ENCODE measurements at places on chromosomes 3 and 15.

DNA sequence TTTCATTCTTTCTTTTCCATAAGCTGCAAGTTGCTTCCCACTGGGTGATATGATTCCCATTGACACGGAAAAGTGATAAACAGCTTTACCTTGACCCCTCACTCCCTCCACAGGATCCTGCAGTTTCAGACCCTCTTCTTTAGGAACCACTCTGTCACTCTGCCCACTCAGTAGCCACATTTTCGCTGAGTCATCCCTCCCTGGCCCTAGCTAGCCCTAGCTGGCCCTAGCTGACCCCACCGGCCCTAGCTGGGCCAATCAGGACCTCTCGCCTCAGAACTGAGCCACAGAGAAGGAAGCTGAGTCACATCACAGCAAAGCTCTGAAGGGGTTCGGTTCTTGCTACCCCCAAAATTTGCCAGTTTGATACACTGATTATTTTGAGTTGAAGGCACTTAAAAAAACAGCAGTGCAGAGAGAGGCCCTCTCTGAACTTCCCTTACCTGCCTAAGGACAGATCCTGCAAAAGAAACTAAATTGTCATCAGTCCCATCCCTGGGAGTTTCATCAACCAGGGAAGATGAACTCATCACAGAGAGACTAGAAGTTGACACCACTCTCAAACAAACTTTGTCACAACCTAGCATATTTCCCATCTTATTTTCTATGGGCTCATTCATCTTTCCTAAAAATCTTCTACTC is 233.5 kb upstream of the PROK2 start:
- no peak for DNase-seq

DNA sequence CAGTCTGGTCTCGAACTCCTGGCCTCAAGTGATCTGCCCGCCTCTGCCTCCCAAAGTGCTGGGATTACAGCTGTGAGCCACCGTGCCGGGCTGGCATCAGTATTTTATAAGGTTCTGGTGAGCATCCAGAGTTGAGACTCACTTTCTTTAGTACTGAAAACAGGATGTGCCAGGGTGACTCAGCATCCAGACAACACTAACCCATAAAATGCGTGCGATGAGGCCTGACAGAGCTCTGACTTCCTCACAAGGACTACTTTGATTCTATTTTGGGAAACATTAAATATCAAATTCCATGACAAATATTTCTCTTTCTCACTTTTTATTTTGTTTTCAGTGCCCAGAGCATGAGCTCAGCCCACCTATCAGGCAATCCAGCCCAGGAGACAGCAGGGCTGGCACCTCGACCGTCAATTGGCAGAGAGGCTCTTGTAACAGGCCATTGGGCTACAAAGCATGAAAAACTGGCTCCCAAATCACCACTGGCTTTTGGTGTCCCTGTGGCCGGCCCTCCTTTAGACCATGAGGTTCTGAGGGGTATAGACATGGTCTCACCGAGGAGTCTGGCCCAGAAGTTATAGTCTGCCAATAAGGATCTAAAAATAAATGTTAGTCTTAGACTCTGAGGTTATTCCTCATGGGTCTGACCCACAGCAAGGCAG is 75.0 kb downstream of the FEM1B start:
- DNase-seq: peak; percentile 93

GRCh38 chr15:82030176-82030575 is 15.6 kb downstream of the MEX3B start:
- no peak for DNase-seq

GRCh38 chr3:149363053-149363452 is 14.4 kb downstream of the TM4SF1 start:
- no peak for DNase-seq

DNA sequence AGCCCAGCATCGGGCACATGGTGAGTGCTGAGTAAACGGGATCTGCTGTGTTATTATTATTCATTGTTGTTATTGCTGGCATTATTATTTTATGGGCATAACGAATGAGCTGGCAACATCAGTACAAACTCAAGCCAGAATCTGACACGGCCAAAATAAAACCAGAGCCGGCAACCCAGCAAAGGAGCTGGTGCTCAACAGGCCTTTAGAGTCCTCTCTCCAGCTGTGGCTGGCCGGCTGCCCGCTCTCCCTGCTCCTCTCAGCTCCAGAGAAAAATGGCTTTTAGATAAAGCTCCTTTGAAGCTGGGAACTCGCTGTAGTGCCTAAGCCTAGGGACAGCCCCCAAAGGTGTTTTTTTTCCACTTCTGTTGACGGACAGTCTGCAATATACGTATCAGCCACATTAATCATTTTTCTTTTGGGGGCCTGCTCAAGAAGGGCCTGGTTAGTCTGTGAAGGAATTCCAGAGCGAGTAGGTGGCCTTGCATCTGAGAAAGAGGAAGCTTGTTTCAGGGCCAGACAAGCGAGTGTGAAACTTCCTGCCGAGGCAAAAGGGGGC is 193.9 kb upstream of the UBE2E1 start:
- no peak for DNase-seq

- no peak for DNase-seq
Measured at GRCh38 chr3:119257654-119258410, 17.2 kb upstream of the B4GALT4 start.

- DNase-seq: no peak
Measured at GRCh38 chr15:58327958-58328357, 103.8 kb upstream of the LIPC start.

GRCh38 chr3:119206611-119207511 is 33.5 kb downstream of the UPK1B start:
- DNase-seq: peak; percentile 35

- DNase-seq: no peak
Measured at GRCh38 chr3:133901083-133901482, 5.4 kb upstream of the RAB6B start.

DNA sequence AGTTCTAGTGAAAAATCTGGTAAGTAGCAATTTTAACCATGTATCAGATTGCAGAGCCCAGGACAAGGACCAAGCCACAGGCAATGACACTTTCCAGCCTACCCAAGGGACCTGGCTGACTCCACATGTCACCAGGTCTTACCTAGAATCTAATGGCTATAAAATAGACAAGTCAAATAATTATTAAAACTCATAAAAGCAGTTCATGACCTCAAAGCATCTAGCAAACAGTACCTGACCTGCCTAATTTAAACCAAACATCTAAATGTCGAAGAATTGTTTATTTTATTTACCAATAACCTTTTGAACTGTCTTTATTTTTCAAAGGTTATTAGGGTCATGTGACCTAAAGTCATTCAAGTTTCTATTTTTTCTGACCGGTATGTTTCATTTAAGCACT is 35.6 kb upstream of the MKRN3 start:
- no peak for DNase-seq

GRCh38 chr3:187914231-187914630 is 169.0 kb upstream of the BCL6 start:
- no peak for DNase-seq

DNA sequence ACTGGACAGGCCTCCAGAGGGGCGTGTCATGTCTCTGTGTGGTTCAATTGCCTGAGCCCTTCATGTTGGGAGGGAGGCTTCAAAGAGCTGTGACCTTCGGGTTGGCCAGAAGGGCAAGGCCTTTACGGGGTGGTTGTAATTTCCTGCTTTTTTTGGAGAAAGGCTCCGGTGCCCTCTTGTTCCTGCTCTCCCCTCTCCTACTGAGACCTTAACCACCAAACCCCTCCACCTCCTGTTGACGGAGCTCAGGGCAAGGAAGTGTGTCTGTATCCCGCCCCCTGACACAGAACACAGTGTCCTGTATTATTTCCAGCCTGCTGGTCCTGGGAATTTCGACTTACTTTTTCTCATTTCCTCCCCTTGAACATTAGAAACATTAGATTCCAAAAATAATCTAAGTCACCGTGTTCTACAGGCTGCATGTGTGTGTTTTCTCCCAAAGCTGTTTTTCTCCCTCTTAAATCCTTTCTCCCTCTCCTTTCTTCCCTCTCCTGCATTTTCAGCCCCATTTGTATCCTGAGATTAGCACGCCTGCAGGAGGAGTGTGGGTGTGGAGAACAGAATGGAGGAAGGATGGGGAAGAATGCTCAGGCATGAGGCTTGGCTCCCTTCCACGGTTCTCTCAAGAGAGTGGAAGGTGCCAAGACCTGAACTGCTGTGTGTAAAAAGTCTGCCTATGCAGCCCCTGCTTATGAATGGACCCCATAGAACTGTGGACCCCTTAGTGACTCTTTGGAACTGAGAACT is 285.4 kb upstream of the ROPN1 start:
- no peak for DNase-seq

DNA sequence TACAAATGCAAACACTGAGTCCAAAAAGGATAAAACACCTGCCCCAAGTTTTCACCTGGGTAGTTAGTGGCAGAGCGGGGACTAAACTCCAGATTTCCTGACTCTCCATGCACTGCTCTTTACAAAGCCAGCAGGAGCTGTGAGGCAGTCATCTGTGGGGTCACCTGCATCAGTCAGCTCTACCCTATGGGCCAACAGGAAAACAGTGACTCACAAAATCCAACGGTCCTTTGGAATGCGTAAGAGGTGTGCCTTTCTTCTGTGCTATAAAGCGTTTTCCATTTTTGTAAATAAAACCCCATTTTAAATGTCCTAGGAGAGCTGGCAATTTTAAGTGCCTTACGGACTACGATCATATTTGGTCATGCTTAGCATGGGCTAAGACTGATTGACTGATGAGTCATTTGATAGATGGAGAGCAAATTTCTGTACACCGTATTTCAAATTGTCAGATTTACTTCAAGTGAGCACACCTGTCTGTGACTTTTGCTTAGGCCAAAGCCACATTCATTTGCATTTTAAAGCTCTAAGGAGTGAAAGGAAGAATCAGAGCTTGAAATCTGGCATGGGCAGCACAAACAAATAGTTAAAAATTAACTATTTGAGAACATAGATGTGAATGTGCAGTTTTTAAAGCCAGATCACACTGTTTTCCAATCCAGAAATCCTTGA is 4.4 kb upstream of the COL8A1 start:
- DNase-seq: peak; percentile 39

GRCh38 chr3:195746346-195746745 is 25.6 kb downstream of the MUC20 start:
- no peak for DNase-seq

- peak; percentile 49 for DNase-seq
Measured at GRCh38 chr3:172606021-172606420, 82.8 kb upstream of the TNFSF10 start.

GRCh38 chr3:13504161-13504831 is 24.2 kb downstream of the HDAC11 start:
- no peak for DNase-seq

DNA sequence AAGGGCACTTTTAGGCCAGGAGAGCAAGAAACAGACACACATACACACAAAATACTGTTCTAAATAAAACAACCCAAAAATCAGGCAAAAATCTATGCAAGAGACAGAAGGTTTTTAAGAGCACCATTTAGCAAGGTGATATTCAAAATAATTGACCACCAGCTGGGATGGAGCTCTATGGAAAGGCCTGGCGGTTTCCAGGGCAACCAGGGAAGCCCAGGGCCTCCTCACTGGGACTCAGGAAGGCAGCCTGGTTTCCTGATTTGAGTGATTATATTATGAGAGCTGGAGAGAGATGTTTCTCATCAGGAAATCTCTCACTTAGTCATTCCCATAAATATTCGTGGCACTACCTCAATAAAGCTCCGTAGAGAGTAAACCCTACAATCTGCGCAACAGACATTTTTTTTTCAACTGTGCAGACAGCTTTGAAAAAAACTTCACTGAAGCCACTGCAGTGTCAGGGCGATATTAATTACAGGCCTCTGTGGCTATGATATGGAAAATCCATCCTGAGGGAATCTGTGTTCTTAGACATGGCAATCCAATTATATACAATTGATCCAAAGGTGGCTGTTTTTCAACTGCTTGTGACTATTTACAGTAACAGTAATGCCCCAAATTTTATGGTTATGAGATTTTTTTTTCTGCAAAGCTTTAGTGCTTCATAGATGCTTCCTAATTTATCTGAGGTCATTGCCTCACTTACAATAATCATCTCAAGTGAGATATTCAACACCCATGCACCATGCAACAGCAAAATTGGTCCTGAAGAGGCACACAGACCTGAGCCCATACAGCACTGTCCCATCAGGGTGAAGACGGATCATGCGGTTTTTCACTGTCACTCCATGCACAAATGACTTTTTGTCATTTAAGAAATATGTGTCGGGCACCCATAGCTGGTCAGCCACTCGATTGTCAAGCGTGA is 152.1 kb downstream of the GABRB3 start:
- no peak for DNase-seq

DNA sequence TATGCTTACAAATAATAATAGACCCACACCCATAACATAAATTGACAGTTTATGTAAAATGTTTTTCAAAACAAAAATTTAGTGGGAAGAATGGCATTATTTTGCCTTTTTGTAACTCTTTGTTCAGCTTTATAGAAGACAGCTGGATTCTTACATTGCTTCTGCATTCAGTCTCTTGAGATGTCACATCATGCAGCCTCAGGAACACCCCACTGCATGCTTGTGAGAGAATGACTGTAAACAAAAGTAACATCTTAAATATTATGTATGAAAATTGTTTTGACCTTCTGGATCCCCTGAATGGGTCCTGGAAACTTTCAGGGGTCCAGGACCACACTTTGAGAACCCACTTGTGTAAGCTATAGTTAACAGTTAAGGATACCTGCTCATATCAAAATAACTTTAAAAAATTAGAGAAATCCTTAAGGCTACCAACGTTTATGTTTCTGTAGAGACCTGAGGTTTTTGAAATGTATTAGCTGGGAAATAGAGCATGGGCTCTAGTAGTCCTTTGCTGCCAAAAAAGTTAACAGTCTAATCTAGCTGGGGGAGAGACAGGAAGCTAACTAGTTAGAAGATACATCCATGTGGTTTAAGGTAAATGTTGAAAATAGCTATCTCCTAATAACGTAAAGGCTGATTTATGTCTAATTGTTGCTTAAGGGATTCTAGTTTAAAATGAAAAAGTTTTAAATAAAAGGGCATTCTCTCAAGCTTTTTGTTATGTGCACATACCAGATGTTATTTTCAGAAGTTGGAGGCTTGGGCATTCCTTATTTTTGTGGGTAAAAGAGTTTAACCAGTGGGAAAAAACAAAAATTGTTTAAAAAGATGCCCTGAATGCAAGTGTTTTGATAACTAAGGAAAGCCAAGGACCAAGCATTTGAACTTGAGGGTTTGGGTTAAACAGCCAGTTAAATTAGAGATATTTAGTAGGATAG is 3.8 kb downstream of the USP3 start:
- no peak for DNase-seq

DNA sequence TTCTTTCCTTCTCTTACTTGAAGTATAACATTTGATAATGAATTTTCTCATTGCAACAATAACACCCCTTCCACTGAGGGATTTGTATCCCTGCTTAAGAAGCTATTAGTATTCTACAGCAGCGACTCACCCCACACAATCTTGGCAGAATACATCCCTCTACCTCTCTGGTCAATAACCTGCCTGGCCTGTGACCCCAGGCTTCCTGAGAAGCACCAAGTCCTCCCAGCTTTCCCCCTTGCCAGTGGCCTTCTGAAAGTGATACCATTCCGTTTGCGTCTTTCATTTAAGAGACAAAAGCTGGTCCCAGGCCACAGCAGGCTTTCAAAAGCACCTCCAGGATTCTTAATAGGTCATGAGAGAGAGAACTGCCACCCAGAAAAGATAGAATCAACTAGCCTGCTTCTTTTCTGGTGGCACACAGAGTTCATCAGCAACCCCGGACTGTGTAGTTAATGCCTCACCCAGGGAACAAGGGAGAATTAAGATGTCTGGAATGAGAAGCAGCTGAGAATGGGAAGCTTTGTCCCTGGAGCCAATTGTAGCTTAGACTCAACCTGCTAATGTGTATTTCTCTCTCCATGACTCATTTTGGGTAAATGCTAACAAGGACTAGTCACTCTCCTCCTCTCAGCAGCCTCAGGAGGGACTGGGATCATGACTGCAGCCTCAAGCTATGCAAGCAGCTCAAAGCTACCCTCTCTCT is 101.0 kb upstream of the CPNE4 start:
- peak; percentile 92 for DNase-seq

Measured in Caki2 (cell line).